ENCODE measurements at places on chromosomes 3 and 15.

DNA sequence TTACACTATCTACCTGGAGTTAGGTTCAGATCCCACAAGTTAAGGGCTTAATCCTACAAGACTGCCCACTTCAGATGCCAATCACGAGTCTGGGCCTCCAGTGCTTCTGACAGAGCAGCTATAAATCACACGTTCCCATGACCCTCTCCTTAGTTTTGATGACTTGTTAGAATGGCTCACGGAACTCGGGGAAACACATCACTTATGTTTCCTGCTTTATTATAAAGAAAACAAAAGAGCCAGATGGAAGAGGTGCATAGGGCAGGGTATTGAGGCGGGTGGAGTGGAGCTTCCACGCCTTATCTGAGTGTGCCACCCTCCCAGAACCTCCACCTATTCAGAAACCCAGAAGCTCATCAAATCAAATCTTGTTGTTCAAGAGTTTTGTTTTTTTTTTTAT lies 170.8 kb downstream of the MOBP start:
- DNase-seq = no peak

GRCh38 chr3:65762235-65762580 lies 276.5 kb downstream of the MAGI1 start:
- no peak for DNase-seq

- DNase-seq = no peak
These were observed 281.3 kb upstream of the LMCD1 start for GRCh38 chr3:8220291-8220690.

- no peak for DNase-seq
These were observed 58.9 kb upstream of the ULK4 start for GRCh38 chr3:42020684-42021307.

- DNase-seq = no peak
These were observed 7.0 kb downstream of the C3orf52 start for GRCh38 chr3:112093180-112093522.

- no peak for DNase-seq
These were observed 43.5 kb upstream of the RNU6-1 start for GRCh38 chr15:67883234-67883773.

- DNase-seq = no peak
These were observed 1.1 kb downstream of the KCNH8 start for GRCh38 chr3:19149368-19149767.

GRCh38 chr3:189365609-189366564 lies 194.1 kb downstream of the TPRG1 start:
- DNase-seq = no peak

- no peak for DNase-seq
These were observed 3.9 kb downstream of the RAB6B start for GRCh38 chr3:133891662-133892378.

DNA sequence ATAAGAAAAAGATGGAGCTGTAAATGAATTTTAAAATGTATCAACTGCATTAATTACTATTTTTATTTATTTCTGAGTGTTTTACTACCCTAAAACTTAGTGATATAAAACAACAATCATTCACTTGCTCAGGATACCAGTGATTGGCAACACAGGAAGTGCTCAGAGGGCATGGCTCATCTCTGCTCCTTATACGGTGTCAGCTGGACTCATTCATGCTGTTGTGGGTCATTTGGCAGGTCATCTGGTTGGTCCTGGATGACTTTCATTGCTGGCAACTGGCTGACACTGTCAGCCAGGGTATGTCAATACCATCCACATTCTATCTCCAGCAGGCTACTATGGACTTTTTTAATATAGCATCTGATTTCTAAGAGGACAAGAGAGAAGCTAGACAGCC lies 689.6 kb upstream of the NECTIN3 start:
- no peak for DNase-seq

GRCh38 chr15:73839699-73840377 lies 33.5 kb upstream of the TBC1D21 start:
- DNase-seq = no peak

DNA sequence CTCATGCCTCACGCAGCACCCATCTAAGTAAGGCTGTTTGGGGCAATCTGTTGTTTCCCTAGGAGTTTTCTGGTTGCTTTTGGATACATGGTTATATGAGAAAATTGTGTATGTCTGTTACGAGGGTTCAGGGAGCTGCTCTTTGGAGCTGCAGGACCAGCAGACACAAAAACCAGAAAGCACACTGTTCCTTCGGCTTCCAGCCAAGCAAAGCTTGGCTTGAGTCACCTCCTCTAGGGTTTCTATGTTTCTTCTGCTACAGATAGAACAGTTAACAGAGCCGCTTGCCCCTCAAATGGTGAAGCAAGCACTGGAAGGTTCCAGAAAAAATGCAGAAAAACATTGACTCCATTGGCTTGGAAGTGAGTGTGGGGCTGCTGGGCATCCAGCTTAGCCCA lies 49.2 kb upstream of the CTDSPL start:
- no peak for DNase-seq

- DNase-seq = peak; percentile 39
These were observed 131.5 kb upstream of the SATB1 start for GRCh38 chr3:18556503-18557135.

- DNase-seq = no peak
These were observed 31.2 kb upstream of the RIOX2 start for GRCh38 chr3:98003306-98003969.

GRCh38 chr15:36323615-36324014 lies 255.8 kb upstream of the CDIN1 start:
- no peak for DNase-seq

- no peak for DNase-seq
These were observed 114.4 kb upstream of the WNT5A start for GRCh38 chr3:55601366-55602080.

- DNase-seq = no peak
These were observed 1448.4 kb upstream of the ALCAM start for GRCh38 chr3:103918336-103918735.

GRCh38 chr3:32508711-32509110 lies 6.1 kb upstream of the CMTM6 start:
- DNase-seq = no peak

DNA sequence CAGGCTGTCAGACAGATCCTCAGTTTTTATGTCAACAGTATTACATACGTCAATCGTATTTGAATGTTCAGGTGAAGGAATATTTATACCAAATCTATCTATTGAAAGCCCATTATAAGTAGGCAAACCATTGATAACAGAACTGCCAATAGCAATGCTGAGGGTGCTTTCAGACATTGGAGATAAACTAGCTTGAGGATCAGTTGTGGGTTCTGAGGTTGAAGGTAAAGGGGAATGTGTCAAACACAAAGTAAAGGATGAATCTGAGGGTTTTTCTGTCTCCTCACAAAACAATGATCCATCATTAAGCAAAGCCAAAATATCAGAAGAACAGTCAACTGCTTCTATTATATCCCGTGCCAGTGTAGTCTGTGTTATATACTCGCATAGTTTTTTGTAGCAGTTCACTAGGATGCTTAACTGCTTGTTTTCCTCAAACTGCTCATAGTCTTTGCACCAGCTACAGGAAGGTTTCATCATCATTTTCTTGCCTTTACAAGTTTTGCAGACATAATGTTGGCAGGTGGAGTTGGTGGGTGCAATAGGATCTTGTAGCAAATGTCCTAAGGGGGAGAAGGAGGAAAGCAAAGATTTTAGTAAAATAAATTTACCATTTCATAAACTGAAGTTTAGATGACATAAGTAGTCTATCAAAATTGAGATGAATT lies 43.8 kb downstream of the MSL2 start:
- no peak for DNase-seq

DNA sequence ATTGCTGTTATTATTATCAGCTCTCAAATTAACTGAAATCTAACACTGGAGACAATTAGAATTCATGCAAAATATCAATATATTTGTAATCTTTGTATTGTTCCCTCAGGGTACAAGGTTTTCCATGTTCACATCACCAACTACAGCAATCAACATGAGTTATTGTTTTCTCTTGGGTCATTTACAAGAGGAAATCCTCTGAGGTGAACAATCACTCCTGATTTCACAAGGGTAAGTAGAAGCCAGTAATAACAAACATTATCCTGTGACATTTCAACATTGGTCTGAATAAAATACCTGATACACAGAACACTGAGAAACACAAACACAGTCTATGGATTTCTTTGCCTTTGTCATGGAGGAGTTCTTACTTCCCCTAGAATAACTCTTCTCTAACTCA lies 174.0 kb downstream of the SUCNR1 start:
- DNase-seq = no peak

- no peak for DNase-seq
These were observed 26.4 kb downstream of the GNB5 start for GRCh38 chr15:52164631-52165265.

DNA sequence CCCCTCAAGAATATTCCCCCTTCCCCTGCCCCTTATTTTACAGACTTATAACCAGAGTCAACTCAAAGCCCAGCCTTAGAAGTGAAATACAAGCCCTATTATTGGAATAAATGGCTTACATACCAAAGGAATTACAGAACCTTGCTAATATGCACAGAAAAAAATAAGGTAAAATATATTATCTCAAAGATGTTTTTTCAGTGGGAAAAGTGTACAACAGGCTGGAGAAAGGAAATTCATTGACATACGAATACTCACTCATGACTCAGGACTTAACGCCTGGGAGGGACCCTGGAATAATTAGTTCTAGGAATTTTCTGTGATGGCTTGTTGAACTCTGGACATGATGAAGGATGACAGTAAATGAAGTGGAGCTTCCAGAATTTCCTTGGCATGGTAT lies 27.0 kb downstream of the ARL14 start:
- DNase-seq = no peak

DNA sequence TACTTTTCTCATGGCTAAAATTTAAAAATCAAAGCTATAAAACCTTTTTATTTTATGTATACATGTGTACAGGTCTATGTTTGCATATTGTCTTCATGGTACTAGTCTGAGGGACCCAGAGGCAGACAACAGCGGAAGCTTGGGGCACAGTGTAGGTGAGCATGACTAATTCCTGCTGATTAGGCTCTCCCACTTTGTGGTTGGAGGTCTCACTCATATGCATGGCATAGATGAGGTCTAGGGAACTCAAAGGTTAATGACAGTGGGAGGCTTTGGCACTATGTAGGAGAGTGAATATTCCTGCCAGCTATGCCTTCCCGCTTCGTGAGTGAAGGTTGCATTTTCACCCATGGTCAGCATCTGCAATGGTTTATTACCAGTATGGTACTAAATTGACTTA lies 47.5 kb upstream of the AADACL2 start:
- DNase-seq = no peak

DNA sequence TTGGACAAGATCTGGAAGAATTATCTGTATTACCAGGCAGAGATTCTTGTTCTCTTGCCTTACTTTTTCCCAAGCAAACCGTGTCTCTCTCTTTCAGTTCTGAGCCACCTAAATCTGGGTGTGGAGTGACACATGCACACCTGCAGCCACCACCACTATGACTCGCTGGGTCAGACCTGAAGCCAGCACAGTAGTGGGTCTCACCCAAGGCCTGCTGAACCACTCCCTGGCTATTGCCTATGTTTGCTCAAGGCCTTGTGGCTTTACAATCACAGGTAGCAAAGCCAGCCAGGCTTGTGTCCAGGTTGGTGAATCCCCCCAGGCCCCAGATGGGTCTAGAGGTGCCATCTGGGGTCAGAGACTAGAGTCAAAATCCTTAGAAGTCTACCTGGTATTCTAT lies 28.7 kb upstream of the COPB2 start:
- no peak for DNase-seq

GRCh38 chr15:76335307-76336253 lies 993 bp upstream of the ISL2 start:
- DNase-seq = no peak

DNA sequence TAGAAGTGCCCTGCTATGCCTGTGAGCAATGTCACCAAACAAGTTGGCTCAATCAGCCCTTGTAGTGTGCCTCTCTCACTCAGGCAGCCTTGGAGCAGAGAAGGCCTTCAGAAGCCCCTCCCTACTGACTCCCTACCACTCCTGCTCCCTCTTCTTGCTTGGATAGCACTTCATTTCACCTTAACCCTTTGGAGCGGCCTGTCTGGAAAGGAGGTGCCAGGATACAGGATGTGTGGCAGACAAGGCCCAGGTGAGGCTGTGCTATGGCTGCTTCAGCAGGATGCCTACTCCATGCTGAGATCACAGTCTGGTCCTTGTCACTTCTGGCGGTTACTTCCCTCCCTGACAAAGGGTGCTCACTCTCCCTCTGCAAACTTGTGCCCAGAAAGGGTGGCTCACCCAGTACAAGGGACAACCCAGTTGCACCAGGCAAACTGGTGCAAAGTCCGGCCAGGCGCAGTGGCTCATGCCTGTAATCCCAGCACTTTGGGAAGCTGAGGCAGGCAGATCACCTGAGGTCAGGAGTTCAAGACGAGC lies 1.1 kb downstream of the MON1A start:
- DNase-seq = no peak

- no peak for DNase-seq
These were observed 12.9 kb downstream of the TRIP4 start for GRCh38 chr15:64400583-64400982.

DNA sequence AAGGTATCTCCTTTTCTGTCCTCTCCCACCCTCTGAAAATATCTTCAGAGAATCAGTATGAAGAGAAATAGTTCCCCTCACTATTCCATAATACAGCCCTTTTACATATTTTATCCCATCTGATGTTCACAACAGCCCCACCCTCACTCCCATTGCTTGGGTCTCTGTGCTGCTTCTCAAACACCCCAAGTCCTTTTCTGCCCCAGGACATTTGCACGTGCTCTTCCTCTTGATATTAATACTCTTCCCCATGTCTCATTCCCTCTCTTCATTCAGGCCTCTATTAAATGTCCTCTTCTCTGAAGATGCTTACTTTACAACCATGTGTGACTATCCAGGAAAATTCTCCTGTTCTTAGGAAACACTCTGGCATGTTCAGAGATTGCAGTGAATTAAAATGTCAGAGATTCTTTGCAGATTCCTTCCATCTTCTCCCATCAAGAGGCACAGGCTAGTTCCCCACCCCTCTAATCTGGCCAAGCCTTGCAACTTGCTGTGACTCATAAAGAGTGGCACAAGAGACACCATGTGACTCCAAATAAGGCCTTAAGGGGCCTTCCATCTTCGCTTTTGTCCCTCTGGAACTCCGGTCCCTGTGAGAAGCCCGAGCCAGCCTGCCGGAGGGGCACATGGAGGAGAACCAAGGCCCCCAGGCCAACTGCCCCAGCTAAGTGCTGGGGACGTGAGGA lies 128.5 kb downstream of the CHSY1 start:
- DNase-seq = no peak

- no peak for DNase-seq
These were observed 20.2 kb upstream of the GADL1 start for GRCh38 chr3:30914696-30915095.

- DNase-seq = no peak
These were observed 40.9 kb upstream of the RYK start for GRCh38 chr3:134291319-134292254.

GRCh38 chr3:190877925-190878324 lies 15.4 kb upstream of the GMNC start:
- DNase-seq = no peak

All from stimulated activated CD4-positive, alpha-beta T cell treated with anti-CD3 and anti-CD28 coated beads, Interleukin-1b, Interleukin-23, amount 100 ng/mL, for 1 hour (primary cell).